GM12892 (cell line): ENCODE measurements at places on chromosomes 1 and 21.

DNA sequence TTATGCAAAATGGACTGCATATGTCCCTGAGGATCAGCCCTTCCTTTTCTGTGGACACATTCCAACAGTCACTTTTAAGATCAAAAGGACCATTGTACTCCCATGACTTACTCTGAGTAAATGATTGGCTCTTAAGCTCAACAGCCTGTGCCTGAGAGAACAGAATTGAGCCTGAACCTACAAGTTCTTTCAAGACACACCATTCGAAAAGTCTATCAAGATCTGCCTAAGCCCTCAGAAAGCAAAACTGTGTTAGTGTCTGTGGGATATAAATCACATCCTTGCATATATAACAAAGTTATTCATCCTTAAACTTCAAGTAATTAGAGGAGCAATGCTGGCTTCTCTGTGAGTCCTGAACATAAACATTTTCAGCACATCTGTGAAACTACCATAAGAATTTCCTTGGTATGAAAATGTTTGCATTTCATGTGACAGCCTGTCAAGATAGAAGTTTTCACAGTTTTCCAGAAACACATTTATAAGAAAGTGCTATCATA is 41.6 kb downstream of the PCNX2 start:
- no peak for DNase-seq

DNA sequence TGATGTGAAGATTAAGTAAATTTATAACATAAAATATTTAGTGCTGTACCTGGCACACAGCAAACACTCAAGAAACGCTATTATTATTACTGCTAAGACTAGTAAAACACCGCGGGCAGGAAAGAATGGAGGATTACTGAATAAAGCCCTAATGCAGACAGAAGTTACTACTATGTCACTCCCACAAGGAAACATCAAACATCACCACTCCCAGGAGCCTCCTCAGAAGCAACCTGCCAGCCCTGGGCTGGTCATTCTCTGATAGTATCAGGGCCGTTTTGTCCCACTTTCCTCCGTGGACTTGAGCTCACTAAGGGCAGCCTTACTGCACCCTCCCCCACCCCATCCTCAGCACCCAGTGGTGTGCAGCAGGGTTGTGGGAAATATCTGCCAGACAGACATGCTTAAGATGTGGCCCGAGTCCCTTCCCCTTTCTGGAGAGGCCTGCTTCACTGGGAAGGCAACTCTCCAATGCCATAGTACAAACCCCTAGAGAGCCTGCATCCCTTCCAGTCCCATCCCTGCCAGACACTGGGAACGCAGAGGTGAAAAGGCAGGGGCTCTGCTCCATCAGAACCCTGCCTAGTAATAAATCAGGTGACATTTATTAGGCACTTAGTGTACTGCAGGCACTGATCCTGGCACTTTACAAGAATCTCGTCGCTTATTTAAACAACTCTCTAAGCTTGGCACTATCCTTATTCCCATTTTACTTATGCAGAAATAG is 41.7 kb upstream of the ECE1 start:
- no peak for DNase-seq

GRCh38 chr1:55179177-55179835 is 35.9 kb downstream of the USP24 start:
- DNase-seq: no peak

DNA sequence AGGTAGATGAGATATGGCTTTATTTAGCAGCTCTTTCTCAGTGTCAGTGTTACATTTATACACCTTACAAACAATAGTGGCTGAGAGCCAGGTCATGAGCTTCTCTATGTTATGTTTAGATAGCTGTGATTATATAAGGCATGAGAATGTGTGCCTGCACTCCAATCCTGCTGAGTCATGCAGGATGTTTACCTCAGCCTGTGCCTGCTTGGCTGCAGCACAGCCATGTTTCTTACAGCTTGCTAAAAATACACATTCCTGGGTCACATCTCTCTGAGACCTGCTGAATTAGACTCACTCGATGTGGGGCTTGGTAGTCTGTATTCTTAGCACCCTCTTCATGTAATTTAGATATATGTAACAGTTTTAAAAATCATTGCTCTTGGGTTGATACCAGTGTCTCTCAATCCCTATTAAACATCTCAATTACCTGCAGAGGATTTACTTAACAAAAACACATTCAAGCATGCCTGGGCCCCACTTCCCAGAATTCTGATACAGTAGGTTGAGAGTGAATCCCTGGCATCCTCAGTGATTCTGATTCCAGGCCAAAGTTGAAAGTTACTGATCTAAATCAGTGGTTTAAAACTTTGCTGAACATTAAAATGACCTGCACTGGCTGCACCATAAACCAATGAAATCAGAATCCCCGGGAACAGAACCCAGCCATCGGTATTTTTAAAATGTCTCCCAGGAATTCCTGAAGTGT is 107.5 kb downstream of the GDAP2 start:
- no peak for DNase-seq

- no peak for DNase-seq
These were observed 127.6 kb downstream of the DMRTB1 start for GRCh38 chr1:53586765-53587164.

DNA sequence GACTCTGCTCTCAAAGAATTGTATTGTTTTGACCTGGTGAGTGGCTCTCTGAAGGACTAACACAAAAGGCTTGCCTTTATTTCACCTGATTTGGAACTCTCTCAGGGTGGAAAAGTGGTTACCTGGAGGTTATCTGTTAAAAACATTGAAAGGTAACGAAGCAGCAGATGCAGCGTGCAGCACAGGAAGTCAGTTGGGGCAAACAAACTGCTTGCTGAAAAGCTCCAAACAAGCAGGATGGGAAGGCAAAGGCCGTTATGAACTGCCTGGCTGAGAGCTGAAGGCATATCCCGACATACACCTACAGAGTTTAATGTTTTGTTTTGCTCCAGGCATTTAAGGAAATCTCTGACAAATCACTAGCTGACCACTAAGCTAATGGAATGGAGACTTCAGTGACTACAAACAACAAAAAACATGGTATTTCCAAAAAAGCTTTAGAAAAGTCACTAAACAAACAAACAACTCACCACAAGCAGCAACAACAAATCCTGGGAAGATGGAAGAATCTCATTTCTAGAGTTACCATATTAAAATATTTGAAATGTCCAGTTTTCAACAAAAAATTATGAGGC is 44.3 kb upstream of the BATF3 start:
- no peak for DNase-seq

DNA sequence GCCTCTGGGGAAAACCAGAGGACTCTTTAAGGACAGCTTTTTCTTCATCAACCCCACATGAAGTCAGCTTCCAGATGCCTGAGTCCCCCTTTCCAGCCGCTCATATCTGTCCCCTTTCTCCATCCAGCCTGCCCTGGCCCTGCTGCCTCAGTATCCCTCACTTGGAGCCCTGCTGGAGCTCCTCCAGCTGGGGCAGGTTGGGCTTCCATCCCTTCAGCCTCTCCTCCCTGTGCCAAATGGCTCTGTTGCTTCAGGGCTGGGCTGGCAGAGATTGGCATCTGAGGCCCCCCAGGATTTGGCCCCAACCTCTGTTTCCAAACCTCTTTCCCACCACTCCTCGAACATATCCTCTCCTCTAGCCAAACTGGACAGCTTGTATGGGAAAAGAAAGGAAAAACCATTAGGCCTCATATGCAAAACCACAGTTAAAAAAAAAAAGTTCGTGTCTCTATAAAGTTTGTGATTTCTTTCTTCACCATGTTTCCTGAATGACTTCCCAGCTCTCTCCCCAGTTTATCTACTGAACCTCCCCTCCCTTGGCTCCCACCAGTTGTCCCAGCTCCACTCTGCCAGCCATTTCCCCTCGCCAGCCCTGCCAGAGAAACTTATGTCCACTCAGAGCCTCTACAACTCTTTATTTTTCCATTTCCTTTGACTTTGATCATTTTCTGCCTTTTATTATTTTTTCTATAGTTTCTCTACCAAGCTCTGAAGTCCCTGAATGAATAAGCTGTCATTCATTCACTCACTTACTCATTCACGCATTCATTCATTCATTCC is 217.9 kb downstream of the FOXD2 start:
- DNase-seq: no peak

- no peak for DNase-seq
These were observed 298.4 kb downstream of the USP25 start for GRCh38 chr21:16028142-16028541.

GRCh38 chr1:183306317-183307042 is 111.7 kb downstream of the NMNAT2 start:
- no peak for DNase-seq

- no peak for DNase-seq
These were observed 178.4 kb upstream of the CXADR start for GRCh38 chr21:17334484-17334883.

DNA sequence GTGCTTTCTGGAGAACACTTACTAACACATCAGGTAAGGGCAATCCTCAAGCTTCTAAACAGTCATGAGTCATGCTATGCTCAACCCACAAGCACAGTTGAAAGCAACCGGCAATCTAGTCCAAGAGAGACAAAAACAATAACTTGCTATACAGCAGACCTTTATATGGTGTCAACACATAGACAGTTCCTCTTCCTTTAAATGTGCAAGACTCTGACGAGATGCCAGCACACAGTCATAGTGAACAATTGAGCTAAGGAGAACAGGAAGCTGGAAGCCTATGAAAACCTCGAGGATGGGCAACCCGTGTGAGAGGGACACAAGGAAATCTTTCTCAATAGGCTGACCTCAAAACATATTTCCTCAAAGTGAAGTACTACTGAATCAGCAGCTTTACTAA is 5.3 kb downstream of the ADIPOR1 start:
- DNase-seq: no peak

GRCh38 chr1:5572794-5573193 is 419.4 kb downstream of the NPHP4 start:
- no peak for DNase-seq

- no peak for DNase-seq
These were observed 119.4 kb downstream of the PRDM16 start for GRCh38 chr1:3188150-3188971.

DNA sequence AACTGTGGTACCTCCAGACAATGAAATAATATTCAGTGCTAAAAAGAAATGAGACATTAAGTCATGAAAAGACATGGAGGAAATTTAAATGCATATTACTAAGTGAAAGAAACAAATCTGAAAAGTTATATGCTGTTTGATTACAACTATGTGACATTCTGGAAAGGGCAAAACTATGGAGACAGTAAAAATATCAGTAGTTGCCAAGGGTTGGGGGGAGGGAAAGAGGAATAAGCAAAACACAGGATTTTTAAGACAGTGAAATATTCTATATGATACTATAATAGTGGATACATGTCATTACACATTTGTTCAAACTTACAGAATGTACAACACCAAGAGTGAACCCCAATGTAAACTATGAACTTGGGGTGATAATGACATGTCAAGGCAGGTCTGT is 38.2 kb upstream of the PKN2 start:
- no peak for DNase-seq

DNA sequence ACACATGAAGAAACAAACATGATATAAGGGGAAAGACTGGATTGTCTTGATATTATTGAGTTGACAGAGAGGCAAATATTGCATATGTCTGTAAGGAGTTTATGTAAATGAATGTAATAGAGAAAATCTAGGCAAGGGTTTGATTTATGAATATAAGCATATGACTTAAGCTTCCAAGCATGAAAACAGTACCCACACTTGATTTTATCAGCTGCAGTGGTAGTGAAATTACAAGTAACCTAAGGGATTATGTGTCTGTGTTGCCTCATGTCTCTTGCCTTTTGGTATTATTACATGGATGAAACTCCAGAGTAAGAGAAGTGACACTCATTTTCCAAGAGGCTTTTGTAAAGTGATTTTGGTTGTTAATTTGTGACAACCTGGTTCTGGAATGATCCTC is 1678.9 kb downstream of the KCNT2 start:
- DNase-seq: no peak

DNA sequence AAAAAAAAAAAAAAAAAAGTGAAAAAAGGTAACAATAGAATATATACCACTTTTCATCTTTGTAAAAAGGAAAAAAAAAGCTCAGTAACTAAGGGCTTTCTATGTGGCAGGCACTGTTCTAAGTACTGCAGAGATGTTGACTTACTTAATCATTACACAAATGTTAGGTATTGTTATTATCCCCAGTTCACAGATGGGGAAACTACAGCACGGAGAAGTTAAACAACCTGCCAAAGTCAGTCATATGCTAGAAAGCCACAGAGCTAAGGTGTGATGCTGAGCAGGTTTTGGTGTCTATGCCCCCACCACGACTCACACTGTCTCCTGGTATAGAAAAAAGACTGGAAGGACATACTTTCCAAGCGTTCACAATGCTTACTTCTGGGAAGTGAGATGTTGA is 6.6 kb upstream of the PNRC2 start:
- no peak for DNase-seq

DNA sequence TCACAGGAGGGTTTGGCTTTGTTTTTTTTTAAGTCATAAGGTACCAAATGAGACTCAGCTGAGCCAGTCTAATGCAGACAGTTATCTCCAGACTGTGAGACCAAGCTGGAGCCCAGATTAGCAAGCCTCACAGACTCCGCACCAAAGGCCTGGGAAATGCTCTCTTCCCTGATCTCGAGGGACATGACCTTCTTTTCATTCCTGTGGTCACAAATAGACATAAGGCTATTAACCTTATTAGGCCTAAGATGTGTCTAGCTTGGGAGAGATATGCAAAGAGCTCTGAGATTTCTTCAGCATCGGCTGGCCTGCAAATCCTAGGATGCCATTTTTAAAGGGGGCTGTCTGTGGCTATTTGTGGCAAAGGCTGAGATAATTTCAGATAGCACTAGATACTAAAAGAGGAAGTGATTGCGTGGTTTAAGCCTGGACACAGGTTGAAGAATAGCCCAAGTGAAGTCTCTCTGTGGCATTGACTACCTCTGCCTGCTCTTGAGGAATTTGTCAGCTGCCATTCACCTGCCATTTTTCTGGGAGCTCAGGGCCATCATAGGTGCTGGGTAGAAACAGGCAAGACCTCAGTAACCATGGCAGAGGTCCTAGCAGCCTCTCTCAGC is 301.3 kb downstream of the SIPA1L2 start:
- no peak for DNase-seq

- DNase-seq: no peak
These were observed 7.1 kb upstream of the MROH9 start for GRCh38 chr1:170927955-170928840.

DNA sequence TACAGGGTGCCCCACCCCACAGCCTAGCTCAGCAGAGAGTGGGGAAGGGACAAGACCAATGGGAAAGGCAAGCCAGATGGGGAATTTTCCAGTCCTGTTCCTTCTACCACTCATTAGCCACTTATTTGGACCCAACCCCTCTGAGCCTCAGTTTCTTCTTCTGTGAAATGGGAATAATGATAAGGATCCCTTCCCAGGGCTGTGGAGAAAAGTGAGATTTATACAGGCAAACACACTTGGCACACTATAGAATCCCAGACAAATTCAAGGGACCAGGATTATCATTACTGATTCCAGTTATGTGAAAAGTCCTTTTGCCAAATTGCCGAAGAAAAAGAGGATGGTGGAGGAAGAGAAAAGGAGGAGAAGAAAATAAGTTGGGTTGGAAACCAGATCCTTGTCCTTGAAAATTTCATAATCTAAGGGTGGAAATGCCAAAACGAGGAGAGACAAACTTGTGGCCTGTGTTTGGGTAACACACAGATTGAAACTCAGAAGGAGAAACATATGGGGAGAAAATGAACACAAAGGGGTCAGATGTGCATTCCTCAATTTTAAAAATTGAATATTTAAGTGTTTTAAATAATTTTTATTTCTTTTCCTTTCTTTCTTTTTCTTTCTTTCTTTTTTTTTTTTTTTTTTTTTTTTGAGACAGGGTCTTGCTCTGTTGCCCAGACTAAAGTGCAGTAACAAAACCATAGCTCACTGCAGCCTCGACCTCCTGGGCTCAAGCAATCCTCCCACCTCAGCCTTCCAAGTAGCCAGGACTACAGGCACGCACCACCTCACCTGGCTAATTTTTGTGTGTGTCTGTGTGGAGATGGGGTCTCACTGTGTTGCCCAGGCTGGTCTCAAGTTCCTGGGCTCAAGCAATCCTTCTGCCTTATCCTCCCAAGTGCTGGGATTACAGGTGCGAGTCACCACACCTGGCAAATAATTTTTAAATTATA is 9.6 kb downstream of the CAPN2 start:
- no peak for DNase-seq
